Pulmonary artery endothelial cell (primary cell): ENCODE measurements at places on chromosomes 5 and 9. TPM values are rescaled to one million over a fixed set of nuclear protein-coding genes. Genes with fewer than 3 reads are reported as not detected.

DNA sequence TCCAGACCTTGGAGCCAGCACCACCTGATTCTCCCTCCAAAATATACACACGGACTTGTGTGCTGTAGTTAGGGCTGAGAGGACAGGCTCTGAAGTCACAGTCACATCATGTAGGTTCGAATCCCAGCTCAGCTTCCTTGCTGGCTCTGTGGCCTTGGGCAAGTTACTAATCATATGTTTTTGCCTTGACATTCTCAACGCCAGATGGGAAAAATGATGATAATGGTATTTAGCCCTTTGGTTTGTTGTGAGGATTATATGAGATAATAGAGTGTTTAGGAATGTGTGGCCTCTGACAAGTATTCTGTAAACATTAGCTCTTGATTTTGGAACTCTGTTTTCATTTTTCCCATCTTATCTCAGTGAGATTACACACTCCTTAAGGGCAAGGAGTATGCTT lies 72.5 kb downstream of the PLAC8L1 start:
- DNase-seq: no peak

WHRN gene
- 0.14 and 0.20 TPM in 2 replicates for total RNA-seq

C5orf46 gene
- 0.21 TPM in 1 of 2 replicates, not detected in the other for total RNA-seq

- no peak for DNase-seq
These were observed 331.8 kb downstream of the KDM4C start for GRCh38 chr9:7089406-7090193.

- no peak for DNase-seq
These were observed 1.0 kb downstream of the AIF1L start for GRCh38 chr9:131097126-131097947.

FSD1L gene
- total RNA-seq: 3.4 and 4.3 TPM in 2 replicates

GRCh38 chr9:121380846-121381245 lies 10.8 kb upstream of the STOM start:
- no peak for DNase-seq

FBLL1 gene
- total RNA-seq: 0.39 and 0.86 TPM in 2 replicates

ADAMTSL1 gene
- 24.1 and 26.9 TPM in 2 replicates for total RNA-seq

WWC1 gene
- total RNA-seq: 0.04 and 0.33 TPM in 2 replicates

DNA sequence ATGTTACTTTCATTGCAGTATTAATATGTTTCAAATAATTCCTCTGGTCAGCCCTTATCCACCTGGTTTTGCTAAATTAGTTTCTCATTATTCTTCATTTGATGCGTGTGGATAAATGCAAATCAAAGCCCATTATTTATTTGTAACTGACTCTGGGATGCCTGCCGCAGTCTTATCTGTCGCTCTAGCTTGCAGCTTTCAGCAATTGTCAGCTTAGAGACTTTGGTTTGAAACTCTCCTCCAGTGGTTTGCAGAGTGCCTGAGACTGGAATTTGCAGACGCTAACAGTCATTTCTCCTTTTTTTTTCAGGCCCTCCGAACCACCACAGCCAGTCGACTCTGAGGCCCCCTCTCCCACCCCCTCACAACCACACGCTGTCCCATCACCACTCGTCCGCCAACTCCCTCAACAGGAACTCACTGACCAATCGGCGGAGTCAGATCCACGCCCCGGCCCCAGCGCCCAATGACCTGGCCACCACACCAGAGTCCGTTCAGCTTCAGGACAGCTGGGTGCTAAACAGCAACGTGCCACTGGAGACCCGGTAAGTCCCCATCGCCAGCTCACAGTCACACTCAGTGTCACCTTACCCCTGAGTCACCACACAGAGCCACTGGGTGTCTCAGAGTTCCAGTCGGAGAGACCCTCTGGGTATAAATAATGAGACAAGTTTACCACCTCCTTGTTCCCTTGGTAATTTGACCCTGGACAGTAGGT lies 339.0 kb upstream of the WWC1 start:
- DNase-seq: no peak
